ENCODE measurements at places on chromosomes 5 and 9.

GRCh38 chr9:133680250-133680975 is 44.2 kb downstream of the DBH start:
- no peak for DNase-seq

DNA sequence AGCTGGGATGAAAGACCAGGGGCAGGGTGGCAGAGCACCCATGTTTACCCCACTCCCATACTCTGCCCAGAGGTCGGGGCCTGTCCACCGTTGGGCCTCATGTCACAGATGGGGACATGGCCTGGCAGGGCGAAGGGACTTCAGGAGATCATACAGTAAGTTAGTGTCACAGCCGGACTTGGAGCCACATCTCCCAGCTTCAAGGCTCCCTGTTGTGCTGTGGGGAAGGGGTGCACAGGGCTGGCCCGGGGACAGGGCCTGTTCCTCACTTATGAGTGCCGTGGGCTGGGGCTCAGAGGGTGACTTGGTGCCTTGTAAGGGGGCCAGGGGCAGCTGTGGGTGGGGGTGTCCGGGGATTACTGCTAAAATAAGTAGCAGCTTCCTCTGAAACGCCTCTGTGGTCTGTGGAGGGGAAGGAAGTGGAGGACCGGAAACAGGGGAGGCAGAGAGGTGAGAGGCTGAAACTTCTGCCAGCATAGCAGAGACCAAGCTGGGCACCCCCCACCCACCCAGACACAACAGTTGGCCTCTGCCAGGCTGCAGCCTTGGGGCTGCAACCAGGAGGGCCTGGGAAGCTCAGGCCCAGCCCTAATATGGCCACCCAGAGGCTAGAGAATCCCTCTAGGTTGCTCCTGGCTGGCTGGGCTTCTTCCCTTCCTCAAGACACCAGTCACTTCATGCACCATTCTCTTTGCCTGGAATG is 41.1 kb upstream of the NEK6 start:
- DNase-seq, result no peak

GRCh38 chr5:51488803-51489642 is 105.8 kb downstream of the ISL1 start:
- DNase-seq, result no peak

DNA sequence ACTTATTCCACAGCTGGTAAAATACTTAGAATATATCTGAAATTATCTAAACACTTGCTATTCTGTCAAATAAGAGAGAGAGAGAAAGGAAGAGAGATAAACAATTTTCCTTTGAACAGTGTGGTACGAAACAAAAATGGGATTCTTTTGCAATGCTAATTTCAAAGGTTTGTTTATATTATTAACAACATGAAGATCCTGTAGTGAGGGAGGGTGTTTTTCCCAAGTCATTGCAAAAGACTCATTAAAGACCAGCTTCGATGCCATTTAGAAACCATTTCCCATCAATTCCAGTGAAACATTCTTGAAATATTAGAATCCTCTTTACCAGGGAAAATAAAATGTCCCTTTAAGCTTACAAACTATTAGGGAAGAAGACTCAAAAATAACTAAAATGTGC is 505.4 kb downstream of the SEMA5A start:
- no peak for DNase-seq

DNA sequence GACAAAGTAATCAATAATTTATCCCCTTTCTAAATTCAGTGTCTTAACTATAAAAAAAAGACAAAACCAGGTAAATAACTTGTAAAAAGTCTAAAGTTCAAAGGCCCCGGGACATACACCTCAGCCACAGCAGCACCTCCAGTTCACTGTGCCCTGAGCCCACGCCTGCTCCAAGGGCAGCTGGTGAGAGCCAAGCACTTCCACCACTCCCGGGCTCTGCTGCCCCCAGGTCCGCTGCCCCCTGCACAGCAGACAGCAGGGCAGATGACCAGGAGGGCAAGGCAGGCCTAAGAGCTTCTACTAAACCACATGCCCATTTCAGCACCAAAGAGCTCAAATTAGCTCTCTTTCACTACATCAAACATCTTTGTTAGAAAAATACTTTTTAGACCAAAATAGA is 91.9 kb downstream of the CAMSAP1 start:
- no peak for DNase-seq

DNA sequence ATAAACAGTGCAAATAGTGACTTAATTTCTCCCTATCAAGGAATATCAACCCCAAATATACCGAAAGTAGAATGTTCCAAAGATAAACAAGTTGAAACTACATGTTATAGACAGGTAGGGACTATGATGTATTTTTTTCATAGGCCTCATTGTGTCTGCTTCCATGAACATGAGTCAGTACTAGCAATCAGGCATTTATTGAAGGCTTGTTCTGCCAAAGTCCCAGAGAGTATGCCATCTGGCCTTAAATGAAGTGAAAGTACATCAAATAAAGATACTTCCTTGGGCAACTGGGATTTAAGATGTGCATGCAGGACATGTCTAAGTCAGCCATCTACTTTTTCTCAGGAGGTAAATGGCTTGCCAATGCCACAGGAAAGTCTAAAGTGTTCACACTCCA is 6.5 kb downstream of the GHR start:
- DNase-seq, result peak; percentile 15

- DNase-seq, result no peak
Measured at GRCh38 chr9:135790850-135791249, 88.9 kb downstream of the KCNT1 start.

Data from fibroblast of mammary gland (primary cell).